ENCODE measurements at places on chromosomes 6 and 20.

DNA sequence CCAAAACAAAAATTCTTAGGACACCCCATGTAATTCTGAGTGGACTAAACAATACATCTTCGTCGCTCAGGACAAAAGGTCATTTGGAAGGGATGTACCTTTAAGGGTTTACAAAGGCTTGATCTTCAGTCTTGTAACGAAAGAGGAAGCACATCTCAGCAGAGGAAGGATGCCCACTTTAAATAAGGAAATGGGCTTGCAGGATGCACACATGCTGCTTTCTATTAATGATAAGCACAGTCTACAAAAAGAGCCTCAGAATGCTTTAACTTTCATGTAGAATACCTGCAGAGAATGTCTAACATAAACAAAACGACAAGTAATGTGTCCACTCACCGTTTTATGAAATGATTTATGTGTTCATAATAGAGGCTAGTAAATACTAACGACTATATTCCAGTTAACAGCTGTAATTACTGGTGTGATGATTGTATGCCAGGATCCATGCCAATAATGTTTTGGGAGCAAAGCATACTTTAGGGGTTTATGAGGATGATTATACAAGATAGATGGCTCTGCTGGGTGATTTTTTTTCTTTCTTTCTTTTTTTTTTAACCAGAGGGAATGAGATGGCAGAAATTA lies 216.9 kb downstream of the GMDS start:
- DNase-seq = no peak

- no peak for DNase-seq
These were observed 30.5 kb upstream of the HLA-G start for GRCh38 chr6:29797135-29797534.

- no peak for DNase-seq
These were observed 1379.2 kb upstream of the DEFB115 start for GRCh38 chr20:29878281-29878741.

GRCh38 chr6:113414511-113414910 lies 442.6 kb upstream of the MARCKS start:
- no peak for DNase-seq

GRCh38 chr6:160015778-160016684 lies 47.1 kb downstream of the IGF2R start:
- no peak for DNase-seq

DNA sequence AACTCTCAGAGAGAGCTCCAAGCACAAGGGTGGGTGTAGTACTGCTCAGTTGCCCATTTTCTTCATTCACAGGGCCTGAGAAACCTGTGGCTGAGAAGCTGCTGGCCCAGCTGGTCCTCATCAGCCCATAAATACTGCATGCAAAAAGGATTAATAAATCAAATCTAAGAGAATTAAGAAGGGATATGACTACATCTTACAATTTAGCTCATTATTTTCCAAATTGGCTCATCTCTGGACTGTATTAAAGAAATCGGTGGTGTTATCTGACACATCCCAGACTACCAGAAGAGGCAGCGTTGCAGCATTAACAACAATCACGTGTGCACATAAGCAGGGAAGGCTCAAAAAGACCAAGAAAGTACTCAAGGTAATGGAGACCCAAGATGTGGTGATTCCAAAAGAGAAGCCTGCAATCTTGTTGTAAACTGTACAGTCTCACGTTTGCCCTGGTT lies 90.7 kb downstream of the CD24 start:
- no peak for DNase-seq

DNA sequence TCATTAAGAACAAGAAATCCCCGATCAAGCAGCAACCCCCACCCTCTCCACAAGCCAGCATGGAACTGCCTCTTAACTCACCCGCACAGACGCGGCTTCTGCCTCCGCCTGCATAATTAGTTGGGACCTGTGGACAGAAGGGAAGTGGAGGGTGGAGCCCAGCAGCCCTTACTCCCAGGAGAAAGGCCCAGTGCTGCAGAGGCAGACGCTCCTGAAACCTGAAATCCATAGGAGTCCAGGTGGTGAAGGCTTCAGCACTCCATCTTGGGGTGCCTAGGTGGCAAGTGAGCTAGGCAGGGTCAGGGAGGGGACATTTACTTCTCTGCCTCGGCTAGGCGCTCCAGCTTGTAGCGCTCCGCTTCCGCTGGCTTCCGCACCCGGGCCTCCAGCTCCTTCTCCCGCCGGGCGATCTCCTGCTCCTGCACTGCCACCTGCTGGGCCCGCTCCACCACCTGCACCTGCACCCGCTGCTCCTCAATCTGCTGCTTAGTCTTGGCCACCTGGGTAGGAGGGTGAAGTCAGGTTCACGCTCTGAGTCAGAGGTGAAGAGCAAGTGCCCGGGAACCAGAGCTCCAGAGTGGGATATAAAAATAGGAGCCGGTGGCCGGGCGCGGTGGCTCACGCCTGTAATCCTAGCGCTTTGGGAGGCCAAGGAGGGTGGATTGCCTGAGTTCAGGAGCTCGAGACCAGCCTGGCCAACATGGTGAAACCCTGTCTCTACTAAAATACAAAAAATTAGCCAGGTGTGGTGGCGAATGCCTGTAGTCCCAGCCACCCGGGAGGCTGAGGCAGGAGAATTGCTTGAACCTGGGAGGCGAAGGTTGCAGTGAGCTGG lies 10.7 kb downstream of the TUBB start:
- no peak for DNase-seq

DNA sequence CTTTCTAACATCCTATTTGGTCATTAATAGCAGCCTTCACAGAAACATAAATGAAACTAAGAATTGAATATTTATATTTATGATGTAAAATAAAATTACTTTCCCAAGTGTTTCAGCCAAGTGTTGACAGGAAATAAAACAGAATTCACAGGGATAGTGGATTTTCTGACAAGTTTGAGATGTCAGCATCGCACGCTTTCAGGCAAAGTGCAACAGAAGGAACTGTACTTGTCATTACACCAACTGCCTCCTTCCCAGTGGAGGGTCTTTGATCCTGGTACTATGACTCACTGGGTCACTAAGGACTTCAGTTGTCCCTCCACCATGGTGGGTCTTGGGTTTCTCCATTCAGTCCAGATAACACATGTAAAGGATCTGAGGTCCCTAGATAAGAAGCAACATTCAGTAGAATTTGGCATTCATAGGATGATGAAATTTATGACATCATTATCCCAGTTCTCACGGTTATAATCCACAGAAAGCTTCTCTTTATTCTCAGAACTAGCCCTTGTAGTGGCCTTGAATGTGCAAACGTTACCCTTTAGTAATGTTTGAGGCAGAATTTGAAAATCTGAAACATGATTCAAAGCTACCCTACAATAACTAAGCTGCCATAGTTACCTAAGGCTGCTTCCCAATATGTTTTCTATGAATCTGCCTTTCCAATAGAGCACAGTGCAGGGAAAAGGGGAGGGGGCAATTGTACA lies 3.8 kb upstream of the TNFAIP3 start:
- no peak for DNase-seq

DNA sequence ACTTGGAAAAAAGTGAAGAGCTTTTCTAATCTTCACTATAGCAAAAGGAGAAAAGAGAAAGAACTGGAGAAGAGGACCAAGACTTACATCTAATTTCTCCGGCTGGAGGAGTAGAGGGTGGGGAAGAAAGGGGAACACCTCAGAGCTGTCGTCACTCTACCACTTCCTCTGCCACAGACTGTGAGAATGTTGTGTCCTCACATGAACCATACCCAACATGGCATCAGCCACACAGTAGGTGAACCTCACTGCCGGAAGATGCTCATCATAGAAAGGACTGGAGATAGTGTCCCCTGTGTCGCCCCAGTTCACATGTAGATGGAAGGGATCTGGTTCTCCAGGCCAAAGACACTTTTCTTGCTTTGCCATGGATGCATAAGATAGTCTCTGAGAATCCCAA lies 604.4 kb upstream of the NOX3 start:
- no peak for DNase-seq

DNA sequence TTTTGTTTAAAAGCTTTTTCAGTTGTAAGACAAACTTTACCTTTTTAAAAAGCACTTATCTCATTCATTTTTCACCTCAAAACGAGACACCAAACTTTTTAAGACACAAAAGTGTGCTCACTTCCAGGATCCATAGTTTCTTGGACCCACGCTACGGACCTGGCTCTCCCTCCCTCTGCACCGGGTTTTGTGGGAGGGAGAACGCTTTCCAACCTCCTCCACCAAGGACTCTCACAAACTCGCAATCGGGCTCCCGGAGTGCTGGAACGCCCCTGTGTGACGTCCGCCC lies 436 bp downstream of the CAGE1 start:
- no peak for DNase-seq

DNA sequence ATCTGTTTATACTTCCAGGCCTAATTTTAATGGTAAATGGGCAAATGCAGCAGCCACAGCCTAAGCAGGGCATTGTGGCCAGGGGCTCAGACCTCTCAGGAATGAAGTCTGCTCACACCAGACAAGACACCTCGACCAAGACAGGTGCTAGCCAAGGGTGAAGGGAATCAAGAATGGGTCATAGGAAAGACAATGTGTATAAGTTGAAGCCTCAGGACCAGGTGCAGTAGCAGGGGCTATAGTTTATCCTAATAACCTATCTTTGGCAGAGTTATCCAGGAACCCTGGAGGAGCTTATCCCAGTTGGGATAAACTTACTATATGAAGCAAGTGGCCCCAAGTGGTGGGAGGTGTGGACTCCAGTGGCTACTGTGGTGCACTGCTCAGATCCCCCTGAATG lies 165.0 kb upstream of the TAB2 start:
- DNase-seq = no peak

GRCh38 chr6:27568226-27568897 lies 95.5 kb upstream of the ZNF184 start:
- DNase-seq = no peak

DNA sequence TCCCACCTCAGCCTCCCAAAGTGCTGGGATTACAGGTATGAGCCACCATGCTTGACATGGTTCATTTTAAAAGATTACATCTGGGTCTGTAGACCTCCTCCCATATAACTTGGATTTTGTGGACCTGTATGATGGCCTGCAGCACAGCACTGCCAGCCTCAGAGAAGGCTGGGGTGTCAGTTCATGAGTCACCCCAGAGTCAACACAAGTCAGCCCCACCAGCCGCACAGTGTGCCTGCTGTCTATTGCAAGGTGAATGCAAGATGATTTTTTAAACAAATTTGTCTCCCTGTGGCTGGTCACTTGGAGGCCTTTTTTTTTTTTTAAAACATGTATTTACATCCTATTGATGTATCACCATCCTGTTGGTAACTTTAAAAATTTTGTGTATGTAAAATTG lies 76.7 kb downstream of the RREB1 start:
- no peak for DNase-seq

DNA sequence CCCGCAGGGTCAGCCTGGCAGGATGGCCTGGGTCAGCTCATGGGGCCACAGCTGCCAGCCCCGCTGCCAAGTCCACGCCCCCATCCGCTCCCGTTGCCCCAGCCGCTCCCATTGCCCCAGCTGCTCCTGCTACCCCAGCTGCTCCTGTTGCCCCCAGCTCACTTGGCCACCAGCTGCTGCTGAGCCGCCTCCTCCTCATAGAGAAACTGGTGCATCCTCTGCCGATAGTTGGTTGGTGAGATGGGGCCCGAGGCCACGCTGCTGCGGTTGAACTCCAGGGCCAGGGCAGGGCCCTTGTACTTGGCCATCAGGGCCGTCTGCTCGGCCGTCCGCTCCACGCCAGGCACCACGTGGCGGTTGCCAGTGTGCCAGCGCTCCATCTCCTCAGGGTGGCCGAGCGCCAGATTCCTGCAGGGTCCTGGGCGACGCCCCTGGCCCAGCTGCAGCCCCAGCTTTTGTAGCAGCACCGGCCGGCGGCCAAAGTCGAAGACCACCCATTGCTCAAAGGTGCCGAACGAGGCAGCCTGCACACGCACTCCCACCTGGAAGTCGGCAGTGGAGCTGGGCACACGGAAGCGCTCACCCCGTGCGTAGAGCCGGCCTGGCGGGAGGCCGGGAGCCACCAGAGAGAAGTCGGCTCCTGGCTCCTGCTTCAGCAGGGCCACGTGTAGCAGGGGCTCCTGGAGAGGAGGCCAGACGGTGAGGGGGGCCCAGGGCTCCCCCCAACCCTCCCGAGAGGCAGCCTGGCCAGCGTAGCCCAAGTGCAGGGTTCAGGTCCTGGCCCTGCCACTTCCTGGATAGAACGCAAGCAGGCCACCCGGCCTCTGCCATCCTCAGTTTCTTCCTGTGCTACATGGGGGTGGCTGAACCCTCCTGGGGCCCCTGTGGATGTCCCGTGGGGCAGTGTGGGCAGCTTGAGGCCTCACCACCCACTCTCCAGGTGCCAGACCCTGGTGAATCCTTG lies 4.8 kb downstream of the HELZ2 start:
- DNase-seq = no peak

GRCh38 chr6:165770397-165771082 lies 107.5 kb upstream of the PDE10A start:
- no peak for DNase-seq

- DNase-seq = no peak
These were observed 613.2 kb upstream of the NOX3 start for GRCh38 chr6:156068881-156069280.

- DNase-seq = no peak
These were observed 97.7 kb downstream of the ATG5 start for GRCh38 chr6:106227612-106228507.

DNA sequence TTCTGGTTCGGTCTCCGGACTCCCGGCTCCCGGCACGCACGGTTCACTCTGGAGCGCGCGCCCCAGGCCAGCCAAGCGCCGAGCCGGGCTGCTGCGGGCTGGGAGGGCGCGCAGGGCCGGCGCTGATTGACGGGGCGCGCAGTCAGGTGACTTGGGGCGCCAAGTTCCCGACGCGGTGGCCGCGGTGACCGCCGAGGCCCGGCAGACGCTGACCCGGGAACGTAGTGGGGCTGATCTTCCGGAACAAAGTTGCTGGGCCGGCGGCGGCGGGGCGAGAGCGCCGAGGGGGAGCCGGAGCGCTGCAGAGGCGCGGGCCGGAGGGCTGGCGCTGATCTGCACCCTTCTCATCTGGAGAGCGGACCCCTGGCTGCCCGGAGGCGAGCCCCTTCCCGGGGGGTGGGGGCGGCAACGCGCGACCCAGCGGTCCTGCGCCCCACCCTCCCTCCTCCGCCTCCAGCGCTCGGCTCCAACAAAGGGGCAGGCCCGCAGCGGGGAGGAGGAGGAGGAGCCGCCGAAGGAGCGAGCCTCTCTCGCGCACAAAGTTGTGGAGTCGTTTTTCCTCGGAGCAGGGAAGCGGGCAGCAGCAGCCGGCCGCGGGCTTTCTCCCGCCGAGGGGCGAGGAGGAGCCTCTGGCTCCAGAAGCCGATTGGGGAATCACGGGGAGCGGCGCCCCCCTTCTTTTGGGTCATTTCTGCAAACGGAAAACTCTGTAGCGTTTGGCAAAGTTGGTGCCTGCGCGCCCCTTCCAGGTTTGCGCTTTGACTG lies at the start of gene UTRN:
TSS of gene UTRN (plus strand) at position 553 of the 765 bp plus-strand sequence. CDS start 6,494 bp downstream, outside the sequence.
- DNase-seq = no peak

DNA sequence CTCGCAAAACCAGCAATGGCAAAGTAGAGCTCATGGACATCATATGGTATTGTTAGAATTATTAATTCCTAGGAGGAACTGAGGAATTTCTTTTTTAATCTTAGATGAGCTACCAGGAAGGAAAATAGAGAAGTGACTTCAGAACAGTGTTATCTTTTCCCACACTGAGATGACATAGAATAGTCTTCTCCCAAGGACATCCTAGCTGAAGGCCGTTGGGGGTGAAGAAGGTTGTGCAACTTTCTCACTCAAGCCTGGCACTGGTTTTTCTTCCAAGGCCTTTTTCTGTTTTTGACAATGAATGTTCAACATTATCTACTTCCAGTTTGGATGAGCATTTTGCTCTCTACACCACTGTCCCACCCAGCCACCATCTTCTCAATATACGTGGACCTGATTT lies 35.8 kb upstream of the MAS1 start:
- no peak for DNase-seq

GRCh38 chr20:44748005-44748370 lies 2.3 kb downstream of the KCNK15 start:
- no peak for DNase-seq

- no peak for DNase-seq
These were observed 63.3 kb upstream of the PTGIS start for GRCh38 chr20:49631061-49631716.

GRCh38 chr20:23508449-23509229 lies 17.7 kb downstream of the CST8 start:
- no peak for DNase-seq

Data from activated CD8-positive, alpha-beta memory T cell treated with anti-CD3 and anti-CD28 coated beads for 4 hours (primary cell).